ENCODE measurements at places on chromosomes 7 and 10.

- DNase-seq = no peak
These were observed at the start of gene EBLN1 for GRCh38 chr10:22217842-22218241. Gene EBLN1, minus strand, starts transcription at chr10:22218015. Its CDS starts 8,032 bp downstream, at chr10:22209983.

DNA sequence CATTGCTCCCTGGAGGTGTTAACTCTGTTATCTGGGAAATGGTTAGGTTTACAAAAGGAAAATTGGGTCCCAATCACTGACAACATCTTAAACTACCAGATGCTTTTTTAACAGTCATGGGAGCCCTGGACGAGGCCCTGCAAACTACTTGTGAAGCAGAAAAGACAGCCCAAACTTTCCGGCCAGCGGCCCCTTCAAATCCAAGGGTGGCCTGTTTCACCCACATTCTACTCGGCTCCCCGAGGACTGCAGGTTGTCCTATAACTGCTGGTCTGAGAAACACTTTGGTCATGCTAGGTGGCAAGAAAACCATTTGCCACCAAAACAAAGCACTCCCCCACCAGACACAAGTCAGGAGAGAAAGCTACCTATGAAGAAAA is 2.6 kb downstream of the TUBGCP2 start:
- DNase-seq = no peak

- no peak for DNase-seq
These were observed 13.2 kb downstream of the AKR1B15 start for GRCh38 chr7:134562136-134562535.

DNA sequence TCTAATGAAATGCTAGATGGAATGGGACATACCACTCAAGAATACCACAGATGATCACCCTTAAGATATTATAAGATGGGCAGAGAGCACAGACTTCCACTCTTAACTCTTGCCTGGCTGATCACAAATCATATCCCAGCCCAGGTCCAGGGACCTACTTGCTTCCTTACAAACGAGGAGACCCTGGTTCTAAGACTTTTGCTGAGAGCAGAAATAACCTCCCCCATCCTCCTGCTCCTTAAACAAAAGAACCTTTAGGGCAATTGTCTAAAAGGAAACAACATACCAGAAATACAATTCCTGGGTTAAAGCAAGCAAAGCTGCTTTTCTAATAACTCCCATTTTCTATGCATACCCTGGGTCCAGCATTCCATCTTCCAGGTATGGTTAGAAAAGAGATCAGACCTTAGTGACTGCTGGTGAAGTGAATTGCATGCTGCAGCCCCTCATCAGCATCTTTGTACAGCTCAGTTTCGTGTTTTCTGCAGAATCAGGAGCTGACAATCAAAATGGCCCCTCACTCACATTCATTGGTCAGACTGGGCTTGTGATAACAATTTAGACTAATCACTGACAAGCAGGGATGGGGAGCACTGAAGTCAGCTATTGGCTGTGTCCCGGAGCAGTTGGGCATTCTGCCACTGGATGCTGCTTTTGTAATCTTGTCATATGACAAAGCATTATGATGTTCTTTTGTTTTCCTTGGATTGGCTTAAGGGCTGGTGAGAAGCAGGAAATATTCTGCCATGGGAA is 14.6 kb downstream of the IFIT3 start:
- no peak for DNase-seq

GRCh38 chr7:36051501-36051900 is 101.6 kb upstream of the EEPD1 start:
- no peak for DNase-seq

GRCh38 chr7:24384362-24385030 is 100.5 kb downstream of the NPY start:
- DNase-seq = no peak

Measured in HS-27A (cell line).